ENCODE measurements at places on chromosomes 12 and 14. TPM values are rescaled to one million over a fixed set of nuclear protein-coding genes. Genes with fewer than 3 reads are reported as not detected.

The TRIM9 gene
- 2.3 TPM for total RNA-seq

- DNase-seq: no peak
Observed at GRCh38 chr14:105876829-105877228, 350.4 kb downstream of the TMEM121 start.

- peak; percentile 56 for DNase-seq
Observed at GRCh38 chr12:54300732-54301427, at the start of gene NFE2. NFE2 (minus strand) TSS chr12:54301015; CDS start chr12:54295248, 5,767 bp downstream.

The OLR1 gene
- not detected for total RNA-seq

GRCh38 chr12:126608607-126609175 lies 1543.5 kb downstream of the AACS start:
- no peak for DNase-seq

GRCh38 chr14:35858521-35859209 lies 32.5 kb downstream of the BRMS1L start:
- DNase-seq: no peak

The MARK3 gene
- 87.4 TPM for total RNA-seq

GRCh38 chr12:2244013-2244861 lies 191.4 kb downstream of the CACNA1C start:
- no peak for DNase-seq

GRCh38 chr12:98786653-98787052 lies 141.6 kb downstream of the APAF1 start:
- no peak for DNase-seq

DNA sequence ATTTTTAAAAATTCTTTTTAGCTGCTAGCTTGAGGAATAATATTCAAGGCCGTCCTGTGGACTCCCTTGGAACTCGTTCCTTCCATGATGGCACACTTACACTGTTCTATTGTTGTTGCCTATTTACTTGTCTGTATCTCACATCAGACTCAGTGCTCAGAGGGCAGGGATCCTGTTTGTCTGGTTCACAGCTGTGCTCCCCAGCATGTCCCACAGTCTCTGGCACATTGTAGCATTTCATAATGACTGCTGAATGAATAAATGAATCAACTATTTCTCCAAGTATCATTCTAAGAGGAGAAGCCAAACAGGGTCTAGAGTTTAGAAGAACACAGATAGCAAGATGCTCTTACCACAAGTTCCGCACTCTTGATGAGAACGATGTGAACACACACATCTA lies 48.0 kb downstream of the NTN4 start:
- DNase-seq: no peak

DNA sequence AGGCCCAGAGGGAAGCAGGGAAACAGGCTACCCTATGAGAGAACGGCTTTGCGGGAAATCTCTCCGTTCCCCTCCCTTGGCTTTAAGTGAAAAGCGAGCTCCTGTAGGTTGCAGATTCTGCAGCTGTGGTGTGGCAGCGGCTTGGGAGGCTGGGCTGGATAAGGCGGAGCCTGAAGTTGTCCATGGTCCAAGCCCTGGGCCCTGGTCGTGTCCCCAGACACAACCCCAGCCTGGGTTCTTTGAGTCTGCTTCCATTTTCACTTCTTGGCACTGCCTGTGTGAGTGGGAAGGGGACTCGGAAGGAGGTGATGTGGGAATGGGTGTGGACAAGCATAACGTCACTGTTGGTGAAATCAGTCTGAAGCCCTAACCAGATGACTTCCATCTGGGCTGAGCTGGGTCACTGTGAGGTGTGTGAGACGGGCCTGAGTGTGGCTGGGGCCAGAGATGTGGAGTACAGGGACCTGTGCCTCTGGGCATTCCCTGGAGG lies 43.0 kb upstream of the CTDSP2 start:
- no peak for DNase-seq

DNA sequence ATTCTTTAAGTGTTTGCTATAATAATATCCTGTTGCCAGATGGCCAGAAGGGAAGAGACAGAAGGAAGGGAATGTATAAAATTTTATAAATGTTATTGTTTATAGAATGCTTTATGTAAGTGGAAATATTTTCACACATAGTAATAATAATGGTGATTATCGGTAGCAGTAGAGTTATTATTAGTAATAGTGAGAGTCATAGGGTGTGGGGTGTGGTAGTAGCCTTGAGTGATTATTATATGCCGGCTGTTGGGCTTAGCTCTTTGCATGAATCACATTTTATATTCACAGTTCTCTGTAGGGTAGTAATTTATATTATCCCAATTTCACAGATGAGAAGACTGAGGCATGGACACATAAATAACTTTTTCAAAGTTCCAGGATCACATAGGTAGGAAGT lies 391.4 kb downstream of the C12orf75 start:
- DNase-seq: no peak

GRCh38 chr12:124538194-124539082 lies 29.0 kb downstream of the NCOR2 start:
- DNase-seq: no peak

GRCh38 chr12:22396253-22396652 lies 61.7 kb upstream of the ST8SIA1 start:
- DNase-seq: no peak

DNA sequence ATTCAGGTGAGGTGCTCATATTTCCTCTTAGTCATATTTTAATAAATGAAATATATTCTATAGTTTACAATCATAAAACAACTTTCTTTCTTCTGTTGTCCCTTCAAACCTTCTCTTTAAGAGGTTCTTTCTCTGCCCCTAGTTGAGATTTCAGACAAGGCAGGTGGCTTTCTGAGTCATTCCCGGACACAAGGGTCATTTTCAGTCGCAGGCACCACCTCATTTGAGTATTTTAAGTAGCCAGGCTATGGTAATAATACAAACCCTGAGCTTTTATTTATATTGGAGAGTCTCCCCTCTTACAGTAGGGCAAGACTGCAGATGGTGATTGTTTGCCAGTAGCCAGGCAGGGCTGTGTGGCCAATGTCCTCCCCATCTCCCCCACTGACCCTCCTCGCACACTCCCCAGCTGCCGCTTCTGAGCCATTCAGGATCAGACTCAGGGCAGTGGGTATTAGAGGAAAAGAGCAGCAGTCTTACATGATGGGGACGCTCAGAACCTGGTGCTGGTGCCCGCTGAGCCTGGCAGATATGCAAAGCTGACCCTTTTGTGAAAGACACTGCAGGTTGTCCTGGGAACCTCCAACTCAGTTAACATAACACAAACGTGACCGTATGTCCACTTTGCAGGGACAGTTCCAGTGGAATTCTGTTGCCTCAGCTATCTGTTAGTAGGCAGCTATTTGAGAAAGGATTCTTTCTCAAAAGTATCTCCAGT lies 101.1 kb upstream of the BCL2L14 start:
- DNase-seq: no peak

GRCh38 chr12:20950248-20950647 lies 139.7 kb downstream of the SLCO1B3 start:
- DNase-seq: no peak

DNA sequence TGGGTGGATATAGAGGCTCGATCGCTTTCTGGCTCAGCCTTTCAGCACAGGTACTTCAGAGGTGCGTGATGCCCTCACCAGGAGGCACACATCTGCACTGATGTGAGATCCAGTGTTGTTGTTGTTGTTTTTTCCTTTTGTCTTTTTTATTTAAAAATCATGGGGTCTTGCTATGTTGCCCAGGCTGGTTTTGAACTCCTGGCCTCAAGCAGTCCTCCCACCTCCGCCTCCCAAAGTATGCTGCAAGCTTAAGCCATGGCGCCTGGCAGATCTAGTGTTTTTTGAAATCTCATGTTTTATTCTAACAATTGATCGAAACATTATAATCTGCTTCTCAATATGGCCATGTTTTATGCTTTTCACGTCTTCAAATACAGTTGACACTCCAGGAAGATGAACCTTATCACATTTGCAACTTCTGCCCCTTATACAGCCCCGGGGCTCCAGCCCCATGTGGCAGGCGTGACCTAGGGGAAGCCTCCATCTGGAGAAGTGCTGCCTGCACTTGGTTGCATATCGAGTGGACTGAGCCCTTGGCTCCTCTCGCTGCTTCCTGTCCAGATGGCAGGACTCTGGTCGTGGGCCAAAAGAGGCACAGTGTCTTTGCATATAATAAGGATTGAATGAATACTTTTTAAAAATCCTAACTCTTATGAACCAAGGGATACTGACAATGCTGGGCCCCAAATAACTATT lies 71.7 kb downstream of the TRAF3 start:
- DNase-seq: no peak

DNA sequence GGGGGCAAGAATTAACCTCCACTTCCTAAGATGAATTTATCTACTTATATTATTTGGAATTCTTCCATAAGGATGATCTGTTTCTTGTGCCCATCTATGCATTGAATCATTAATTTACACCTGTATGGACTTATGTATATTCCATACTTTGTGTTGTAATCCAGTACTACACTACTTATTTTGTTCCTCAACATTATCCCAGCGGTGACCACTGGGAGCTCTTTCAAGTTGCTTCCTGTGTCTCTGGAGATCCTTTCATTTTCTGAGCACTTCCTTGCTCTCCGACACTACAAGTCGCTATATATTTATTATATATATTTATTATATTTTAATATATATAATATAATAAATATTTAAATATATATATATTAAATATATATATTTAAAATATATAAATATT lies 54.9 kb upstream of the SCN8A start:
- no peak for DNase-seq

DNA sequence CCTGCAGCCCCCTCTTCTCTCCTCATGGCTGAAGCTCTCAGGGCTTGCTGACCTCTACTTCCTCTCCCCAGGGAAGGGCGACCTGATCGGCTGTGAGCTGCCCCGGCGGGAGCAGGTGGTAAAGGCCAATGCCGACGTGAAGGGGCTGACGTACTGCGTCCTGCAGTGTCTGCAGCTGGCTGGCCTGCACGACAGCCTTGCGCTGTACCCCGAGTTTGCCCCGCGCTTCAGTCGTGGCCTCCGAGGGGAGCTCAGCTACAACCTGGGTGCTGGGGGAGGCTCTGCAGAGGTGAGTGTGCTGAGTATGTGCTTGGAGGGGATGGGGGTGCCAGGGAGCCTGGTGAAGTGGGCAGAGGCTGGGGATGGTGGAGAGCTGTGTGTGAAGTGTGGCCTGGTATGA lies 13.7 kb downstream of the MCRS1 start:
- no peak for DNase-seq

DNA sequence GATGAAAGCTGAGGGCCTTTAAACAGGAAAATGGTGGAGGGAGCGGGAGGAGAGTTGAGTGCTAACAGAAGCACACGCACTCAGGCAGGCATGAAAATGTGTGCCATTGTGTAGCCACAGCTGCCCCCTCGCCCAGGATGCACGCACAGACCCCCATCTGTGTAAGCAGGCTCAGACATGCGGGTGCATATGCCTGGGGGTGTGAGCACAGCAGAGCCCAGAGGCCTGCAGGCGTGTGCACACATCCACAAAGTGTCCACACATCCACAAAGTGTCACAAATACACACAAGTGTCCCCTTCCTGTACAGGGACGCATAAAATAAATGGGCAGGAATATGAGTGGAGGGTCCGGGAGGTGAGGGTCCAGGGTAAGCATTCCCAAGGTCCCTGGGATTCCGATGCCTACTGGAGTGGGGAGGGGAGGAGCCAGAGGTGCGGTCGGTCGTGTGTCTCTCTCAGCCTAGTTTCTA lies 805 bp upstream of the KRT7 start:
- no peak for DNase-seq

GRCh38 chr12:66228462-66228861 lies 39.4 kb downstream of the IRAK3 start:
- no peak for DNase-seq

- no peak for DNase-seq
Observed at GRCh38 chr12:13595536-13596443, 385.6 kb downstream of the GRIN2B start.

DNA sequence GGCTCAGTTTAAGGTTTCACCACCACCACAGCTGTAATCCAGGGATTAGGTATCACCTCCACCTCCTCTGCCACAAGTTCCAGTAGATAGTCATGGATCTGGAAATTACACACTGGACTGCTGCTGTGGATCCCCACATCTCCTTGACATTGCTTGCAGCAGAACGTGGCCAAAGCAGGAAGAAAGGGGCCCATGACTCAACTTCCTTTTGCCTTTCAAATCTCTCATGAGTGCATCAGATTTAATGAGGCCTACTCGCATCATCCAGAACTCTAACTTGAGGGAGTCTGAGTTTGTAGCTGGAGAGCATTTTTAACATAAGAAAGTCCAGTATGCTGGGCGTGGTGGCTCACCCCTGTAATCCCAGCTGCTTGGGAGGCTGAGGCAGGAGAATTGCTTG lies 29.2 kb upstream of the TMED10 start:
- DNase-seq: no peak

The ANAPC7 gene
- 67.1 TPM for total RNA-seq

DNA sequence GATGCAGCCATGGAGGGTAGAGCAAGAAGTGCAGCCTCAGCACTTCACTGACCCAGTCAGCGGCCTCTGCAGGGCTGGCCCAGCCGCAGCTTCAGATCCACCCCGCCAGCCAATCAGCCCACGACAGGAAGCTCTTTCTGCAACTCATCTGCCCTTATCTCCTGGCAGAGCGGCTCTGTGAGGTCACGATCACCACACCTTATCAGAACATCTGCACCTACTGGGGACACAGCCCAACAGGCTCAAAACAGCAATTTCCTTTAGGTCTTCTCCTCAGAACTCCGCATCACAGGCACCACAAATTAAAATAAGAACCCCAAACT lies 287.3 kb downstream of the BCL11B start:
- DNase-seq: peak; percentile 75

The CLEC6A gene
- total RNA-seq: not detected

The TAS2R13 gene
- total RNA-seq: 1.3 TPM

DNA sequence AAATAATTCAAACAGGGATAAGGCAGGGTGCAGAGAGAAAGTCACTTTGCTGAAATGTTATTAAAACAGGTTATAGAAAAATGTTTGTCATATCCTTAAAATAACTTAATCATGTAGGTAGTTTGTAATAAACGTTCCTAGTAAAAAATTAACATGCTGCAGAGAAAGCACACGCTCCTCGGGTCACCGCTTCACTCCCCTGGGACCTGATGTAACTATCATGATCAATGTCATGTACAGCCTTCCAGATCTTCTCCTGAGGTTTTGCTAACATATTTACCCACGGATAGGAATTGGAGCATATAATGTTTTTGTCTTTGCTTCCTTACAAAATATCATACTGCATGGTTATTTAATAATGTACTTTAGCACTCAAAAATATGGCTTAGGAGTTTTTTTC lies 285.1 kb upstream of the TMEM132C start:
- DNase-seq: no peak

DNA sequence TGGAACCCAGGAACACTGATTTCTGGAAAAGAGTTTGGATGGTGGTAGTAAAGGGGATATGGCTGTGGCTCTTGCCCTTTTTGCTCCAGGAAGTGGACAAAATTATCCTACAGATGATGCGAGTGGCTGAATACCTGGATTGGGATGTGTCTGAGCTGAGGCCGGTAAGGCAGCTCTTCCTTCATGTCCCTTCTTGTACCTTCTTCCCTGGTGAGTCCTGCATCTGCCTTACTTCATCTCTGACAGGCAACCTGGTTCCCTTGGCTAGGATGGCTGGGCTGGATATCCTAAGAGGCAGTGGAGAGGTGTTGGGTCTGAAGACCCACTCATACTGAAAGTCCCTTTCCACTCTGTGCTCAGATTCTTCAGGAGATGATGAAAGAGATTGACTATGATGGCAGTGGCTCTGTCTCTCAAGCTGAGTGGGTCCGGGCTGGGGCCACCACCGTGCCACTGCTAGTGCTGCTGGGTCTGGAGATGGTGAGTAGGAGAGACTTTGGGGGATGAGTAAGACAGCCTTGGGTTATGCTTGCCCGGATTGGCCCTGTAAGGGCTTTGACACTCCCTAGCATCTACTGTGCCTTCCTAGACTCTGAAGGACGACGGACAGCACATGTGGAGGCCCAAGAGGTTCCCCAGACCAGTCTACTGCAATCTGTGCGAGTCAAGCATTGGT lies 8.0 kb downstream of the DGKA start:
- no peak for DNase-seq

The PHC1 gene
- 20.6 TPM for total RNA-seq

- no peak for DNase-seq
Observed at GRCh38 chr12:15244341-15244740, 23.1 kb upstream of the RERG start.
